ENCODE measurements at places on chromosomes 6 and 20.

DNA sequence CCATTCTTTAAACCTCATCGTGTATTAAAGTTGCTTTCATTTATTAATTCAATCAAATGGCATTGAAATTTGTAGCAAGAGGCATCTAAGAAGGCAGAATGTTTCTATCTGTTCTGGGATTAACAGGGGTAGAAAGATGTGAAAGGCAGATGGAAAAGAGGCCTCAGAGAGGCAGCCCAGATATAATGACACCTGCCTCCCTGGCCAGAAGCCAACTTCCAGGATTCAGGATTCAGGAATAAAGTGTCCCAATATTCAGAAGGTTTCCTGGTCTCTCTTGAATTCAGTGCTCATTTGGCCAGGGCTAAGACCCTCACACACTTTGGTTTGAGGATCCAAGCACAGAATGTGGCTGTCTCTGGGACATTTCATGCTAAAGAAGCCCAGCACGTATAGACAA is 39.9 kb downstream of the HLA-B start:
- DNase-seq = no peak

GRCh38 chr6:136551103-136551502 is 881 bp upstream of the MAP7 start:
- no peak for DNase-seq

DNA sequence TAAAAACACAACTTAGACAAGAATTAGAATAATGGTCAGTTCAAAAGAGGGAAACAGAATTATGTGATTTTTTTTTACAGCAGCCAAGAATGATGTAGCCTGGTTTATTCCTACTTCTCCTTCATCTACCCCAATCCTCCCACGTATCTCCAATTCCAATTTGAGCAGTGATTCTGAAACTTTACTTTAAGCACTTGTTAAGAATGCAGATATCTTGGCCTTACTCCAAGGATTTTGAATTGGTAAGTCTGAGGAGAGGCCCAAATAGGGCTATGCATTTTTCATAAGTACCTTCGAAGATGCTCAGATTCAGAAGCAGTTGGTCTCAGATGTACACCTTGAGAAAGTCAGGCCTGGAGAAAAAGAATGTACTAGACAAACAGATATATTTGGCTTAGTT is 233.4 kb upstream of the FLRT3 start:
- DNase-seq = no peak

- DNase-seq = no peak
These were observed 684 bp upstream of the MED23 start for GRCh38 chr6:131628726-131629125.

GRCh38 chr20:44601801-44602204 is 19.4 kb downstream of the PKIG start:
- no peak for DNase-seq

DNA sequence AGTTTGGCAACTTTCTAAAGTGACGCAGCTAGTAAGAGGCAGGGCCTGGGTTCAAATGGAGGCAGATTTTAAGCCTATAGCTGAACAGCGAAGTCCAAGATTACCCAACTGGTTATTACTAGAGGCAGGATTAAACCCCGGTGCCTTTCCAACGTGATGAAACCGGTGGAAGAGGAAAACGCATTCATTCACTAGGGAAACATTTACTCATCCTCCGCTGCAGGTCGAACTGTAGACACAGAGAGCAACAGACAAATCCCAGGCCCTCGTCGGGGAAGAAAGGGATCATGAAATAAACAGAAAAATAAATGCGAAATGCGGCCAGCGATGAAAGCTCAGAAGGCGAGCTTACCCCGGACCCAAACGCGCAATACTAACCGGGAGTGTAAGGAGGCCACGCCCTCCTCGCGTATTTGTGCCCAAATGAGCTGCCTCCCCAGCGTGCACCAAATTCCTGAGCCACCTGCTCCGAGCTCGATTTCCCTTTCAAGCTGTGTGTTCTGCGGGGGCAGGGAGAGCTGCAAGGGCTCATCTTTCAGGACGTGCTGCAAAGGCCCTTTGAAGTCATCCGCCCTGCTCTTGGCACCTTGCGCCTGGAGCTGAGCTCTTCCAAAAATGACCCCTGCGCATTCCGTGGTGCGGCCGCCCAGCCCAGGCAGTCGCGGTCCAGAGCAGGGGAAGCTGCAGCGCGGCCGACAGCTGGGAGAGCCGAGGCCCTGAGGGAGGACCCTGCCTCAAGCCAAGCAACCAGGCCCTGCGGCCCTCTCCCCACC is 46.9 kb downstream of the PDYN start:
- DNase-seq = no peak

DNA sequence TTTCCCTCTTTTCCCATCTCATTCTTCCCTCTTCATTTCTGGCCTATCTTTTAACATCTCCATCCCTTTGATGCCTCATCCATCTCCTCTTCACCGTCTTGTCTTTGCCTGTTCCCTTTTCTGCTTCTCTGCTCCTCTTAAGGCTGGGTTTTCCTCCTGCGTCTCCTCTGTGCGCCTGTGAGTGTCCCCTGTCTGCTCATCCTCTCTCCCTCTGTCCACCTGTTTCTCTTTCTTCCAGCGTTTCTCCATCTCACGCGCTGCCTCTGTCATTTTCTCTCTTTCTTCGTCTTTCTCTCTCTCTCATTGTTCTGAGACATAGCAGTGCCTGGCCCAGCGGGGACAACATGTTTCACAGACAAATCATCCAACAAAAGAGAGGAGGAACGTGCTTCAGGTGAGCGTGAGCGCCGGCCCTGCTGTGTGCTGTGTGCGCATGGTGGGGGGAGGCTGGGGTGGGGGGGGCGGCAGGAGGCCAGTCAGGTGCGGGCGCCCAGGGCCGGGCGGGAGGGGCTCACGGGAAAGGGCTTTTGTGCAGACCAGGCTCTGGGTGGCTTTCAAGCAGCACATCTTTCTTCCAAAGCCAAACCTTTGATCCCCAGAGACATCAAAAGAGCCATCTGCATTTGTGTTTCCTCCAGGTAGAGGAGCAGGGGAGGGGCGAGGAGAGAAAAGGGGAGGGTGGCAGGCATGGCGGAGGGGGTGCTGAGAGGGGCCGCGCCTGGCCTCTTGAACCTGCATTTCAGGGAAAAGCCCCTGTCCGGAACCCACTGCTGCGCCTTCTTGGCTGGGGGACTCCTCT is 121.3 kb downstream of the VEGFA start:
- no peak for DNase-seq

GRCh38 chr20:56932575-56933330 is 303.6 kb downstream of the TFAP2C start:
- DNase-seq = no peak

DNA sequence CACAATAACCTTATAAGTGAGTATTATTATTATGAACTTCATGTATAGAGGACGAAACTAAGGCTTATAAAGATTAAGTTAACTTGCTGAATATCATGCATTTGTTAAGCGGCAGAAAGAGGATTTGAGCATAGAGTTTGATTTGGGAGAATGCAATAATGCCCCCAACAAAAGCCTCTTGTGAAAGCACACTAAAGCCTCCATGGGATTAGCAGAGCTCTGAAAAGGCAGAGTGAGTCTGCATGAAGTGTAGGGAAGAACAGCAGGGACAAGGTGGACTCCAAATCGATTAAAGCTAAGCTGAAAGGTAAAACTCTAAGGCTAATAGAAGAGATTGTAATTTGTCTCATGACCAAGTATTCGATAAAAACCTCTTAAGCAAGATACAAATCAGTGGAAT is 100.3 kb downstream of the SH3BGRL2 start:
- no peak for DNase-seq

GRCh38 chr6:139187489-139187888 is 52.6 kb downstream of the HECA start:
- no peak for DNase-seq

DNA sequence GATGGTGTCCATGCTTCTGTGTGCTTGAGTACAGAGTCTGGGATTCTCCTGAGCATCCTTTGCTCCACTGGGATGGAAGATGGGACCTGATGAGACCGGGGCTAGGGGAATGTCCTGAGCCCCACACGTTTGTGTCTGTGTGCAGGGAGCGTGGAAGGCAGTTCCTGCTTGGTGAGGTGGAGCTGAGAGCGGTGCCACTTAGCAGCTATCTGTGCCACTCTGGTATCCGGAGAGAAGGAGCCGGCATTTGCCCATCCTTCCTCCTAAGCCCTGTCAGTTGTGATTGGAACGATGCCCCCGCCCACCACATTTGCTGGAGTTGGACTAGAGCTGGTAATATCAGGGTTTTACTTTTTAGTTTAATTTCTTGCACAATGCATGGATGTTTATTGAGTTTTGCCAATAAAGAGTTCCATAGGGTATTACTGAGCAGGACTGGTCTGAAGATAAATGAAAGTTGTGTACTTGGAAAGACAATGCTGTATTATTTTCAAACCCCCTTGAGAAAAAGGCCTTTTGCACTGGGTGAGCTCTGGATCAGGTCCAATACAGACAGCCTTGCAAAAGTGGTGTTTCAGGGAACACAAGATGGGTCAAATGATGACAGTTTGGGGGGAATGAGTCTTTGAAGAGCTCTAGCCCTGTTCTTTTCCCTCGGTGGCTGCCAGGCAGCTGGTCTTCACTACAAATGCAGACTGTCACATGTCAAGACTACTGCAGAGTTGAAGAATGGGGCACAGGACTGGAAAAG is 130.8 kb downstream of the SYCP2 start:
- DNase-seq = no peak

GRCh38 chr20:58524814-58525213 is 9.6 kb upstream of the APCDD1L start:
- DNase-seq = no peak

DNA sequence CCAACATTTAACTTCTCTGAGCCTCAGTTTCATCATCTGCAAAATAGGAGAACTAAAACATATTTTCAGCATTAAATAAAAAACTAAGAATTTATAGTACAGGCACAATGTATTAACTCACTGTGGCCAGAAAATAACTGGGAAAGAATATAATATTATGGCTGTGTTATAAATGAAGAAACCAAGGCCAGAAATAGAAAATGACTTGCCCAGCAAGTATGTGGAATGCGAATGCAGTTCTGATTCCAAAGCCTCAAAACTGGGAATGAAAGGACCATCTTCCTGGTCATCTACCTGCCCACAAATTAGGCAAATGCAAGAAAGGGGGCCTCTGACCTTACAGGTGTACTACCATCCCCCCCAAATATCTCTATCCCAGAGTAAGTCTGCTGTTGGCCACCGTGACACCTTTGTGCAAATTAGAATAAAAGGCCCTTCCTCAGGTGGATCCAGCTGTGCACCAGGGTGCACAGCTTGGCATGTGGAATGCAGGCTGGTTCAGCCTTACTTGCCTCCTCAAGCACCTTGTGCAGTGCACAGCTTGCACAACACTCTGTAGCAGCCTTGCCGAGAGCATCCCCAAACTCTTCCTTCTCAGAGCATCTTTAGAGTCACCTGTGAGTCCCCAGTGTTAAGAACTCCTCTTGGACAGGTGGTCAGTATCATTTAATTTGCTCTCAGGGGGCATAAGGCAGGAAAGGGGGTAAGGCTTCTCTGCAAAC is 4.4 kb downstream of the SLC13A3 start:
- DNase-seq = no peak

GRCh38 chr20:47334022-47334551 is 22.4 kb downstream of the ZMYND8 start:
- DNase-seq = no peak

GRCh38 chr20:3181270-3181669 is 7.9 kb upstream of the LZTS3 start:
- DNase-seq = no peak

- DNase-seq = no peak
These were observed 51.1 kb downstream of the GTF2H5 start for GRCh38 chr6:158219228-158219627.

GRCh38 chr6:157432892-157433265 is 51.9 kb downstream of the ZDHHC14 start:
- no peak for DNase-seq

Data from stimulated activated CD8-positive, alpha-beta memory T cell treated with anti-CD3 and anti-CD28 coated beads, Interleukin-4, amount 100 ng/mL, for 4 hours (primary cell).